DND-41 (cell line): ENCODE measurements at places on chromosomes 16 and 17.

DNA sequence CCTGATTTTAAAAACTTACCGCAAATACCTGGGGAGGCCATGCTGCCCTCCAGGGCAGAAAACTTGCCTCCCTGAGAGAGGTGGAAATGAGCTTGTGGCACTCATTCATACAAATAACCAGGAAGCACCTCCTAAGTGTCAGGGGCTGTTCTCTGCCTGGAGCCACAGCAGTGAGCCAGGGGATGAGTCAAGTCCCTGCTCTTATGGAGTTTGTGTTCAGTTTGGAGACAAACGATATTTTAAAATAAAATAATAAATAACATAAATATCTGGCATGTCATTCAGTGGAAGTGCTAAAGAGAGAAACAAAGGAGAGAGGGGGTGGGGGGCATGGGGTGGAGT, 313.8 kb downstream of the C16orf95 start:
- DNase-seq = no peak

GRCh38 chr17:16189791-16190348, 25.5 kb downstream of the NCOR1 start:
- no peak for DNase-seq

DNA sequence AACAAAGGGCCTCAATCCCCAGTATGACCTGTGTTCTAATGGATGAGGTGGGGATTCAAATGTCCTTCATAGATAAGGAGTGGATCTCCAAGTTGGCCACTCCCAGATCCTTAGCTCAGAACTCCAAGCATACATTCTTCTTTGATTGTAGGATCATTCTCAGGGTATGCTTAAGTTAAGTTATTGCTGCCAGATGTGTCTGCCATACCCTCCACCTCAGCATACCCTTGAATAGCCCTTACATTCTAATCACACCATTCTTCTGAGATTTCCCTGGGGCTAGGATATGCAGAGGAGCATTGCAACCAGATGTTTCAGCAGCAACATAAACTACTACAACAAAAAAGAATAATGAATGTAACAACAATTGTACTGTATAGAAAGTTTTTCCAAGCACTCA, 1.6 kb upstream of the KRTAP2-4 start:
- no peak for DNase-seq

DNA sequence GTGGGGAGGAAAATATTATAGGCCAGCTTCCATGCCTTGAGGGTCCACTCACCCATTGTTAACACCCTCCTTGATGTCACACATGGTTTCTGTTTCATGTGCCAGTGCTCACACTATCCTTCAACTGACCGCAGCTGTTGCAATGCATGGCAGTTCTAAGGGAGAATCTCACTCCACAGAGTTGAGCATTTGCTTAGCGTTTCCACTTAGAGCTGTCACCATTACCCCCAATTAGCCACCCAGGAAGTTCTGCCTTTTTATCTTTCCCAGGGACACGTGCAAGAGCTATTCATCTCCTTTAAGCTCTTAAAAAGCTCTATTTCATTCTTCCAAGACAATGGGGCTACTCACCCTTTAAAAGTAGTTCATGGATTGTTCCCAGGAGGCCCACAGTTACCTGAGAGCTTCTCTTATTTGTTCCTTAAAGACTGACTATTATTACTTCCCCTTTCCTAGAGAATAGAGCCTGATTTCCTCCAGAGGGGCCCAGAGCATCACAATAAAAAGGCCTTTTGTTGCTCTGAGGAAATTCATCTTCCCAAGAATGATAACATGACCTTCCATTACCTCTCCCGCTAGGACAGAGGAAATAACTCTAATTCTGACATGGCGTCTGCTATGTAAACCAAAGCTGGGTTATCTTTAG, 126.8 kb downstream of the CACNG3 start:
- DNase-seq = no peak

DNA sequence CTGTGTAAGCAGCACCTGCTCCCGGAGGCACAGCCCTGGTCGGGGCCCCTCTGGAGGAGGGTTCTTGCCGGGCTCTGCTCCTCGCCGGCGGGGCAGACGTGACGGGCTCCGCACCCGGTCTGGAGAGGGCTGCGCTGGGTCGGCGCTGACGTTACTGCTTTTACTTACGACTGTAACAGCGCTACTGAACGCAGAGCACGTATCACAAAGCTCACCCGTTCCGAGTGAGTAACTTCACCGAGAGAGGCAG, 1.3 kb upstream of the RAB40C start:
- DNase-seq = peak; percentile 62

DNA sequence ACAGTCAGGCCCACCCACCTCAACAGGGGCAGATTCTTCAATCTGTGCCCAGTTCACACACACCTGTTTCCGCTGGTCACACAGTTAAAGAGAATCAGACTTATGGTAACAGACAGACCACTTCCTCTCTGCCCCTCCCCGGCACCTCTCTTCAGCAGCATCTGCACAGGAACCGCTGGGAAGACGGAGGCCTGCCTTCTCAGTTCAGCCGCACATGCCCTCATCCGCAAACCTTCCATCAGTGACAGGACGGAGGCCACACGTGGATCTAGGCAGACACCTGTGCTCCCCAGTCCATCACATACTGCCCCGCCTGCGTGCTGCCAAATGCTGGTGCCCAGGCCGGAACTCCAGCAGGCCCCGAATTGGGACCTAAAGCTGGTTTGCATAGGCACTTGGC, 10.3 kb downstream of the PHB1 start:
- no peak for DNase-seq

DNA sequence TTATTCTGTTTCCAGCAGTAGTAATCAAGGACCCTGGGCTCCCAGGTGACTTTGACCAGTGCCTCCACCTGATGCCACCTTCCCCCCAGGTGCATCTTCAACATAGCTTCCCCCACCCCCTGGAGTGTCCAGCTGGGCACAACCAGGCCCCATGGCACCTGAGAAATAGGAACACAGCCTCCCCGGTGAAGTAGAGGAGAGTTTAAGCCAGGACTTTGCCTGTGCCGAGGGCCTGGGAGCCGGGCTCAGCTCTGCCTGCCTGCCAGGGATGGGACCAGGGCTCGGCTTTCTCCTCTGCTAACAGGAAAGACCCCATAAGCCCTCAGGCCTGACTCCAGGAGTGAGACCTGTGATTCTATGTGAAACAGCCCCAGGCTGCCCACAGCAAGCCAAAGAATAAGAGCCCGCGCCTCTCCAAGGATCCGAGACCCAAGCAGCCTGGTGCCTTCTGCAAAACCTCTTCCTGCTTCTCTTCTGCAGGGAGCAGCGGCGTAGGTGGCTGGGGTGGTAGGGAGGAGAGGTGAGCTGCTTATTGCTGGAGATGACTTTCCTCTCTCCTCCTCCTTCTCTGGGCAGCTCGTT, 16.4 kb upstream of the RBFOX3 start:
- no peak for DNase-seq

DNA sequence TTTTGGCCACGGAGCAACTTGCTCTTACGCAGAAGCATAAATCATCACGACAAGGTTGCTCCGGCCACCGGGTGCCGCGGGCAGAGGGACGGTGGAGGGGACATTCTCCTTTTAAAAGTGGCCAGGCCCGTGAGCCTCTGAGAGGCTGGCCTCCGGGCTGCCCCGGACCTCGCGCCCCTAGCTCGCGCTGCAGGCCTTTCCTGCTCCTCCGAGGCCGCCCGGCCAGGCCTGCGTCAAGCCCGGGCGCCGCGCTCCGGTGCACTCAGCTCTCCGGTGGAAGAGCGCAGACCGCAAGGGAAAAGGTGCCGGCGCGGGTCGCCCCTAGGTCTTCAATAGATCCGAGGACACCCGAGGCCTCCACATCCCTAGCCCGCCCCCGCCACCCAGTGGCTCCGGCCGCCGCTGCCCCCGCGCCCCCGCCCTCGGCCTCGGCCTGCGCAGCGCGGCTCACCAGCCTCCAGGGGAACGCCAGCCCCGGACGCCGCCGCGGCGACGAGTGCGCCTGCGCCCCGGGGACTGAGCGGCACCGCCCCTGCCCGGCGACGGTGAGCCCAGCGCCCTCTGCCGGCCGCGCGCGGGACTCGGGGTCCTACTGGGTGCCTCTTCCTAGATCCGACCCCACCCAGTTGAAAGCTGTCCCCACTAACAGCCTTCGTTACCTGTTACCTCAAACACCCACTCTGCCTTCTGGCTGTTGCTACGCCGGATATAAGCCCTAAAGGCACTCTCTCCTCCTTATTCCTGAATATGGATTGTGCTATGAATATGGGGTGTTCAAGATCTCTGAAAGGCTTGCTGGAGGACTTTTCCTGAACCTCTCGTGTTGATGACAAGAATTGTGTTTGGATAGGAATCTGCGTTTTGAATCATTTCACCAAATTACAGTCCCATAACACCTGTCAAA, at the start of gene LYRM9:
LYRM9 (minus strand) TSS at position 500 of the 904 bp plus-strand sequence. CDS start 10,671 bp downstream, outside the sequence.
- DNase-seq = peak; percentile 78

DNA sequence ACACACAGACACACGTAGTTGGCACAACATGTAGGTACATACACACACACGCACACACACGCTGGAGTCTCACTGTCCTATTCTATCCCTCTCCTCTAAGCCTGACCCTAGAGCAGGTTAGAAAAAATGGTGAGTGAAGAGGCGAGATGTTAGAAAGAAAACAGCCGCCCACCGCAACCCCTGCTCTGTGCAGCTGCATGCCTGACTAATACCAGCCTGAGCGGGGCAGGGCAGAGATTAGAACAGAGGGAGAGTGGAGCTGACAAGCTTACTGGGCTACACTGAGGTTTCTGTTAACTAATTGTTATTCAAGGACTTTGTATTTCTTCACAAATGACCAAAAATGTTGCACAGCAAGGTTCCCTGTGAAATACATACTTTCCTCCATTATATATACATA, 59.8 kb downstream of the AMFR start:
- no peak for DNase-seq

DNA sequence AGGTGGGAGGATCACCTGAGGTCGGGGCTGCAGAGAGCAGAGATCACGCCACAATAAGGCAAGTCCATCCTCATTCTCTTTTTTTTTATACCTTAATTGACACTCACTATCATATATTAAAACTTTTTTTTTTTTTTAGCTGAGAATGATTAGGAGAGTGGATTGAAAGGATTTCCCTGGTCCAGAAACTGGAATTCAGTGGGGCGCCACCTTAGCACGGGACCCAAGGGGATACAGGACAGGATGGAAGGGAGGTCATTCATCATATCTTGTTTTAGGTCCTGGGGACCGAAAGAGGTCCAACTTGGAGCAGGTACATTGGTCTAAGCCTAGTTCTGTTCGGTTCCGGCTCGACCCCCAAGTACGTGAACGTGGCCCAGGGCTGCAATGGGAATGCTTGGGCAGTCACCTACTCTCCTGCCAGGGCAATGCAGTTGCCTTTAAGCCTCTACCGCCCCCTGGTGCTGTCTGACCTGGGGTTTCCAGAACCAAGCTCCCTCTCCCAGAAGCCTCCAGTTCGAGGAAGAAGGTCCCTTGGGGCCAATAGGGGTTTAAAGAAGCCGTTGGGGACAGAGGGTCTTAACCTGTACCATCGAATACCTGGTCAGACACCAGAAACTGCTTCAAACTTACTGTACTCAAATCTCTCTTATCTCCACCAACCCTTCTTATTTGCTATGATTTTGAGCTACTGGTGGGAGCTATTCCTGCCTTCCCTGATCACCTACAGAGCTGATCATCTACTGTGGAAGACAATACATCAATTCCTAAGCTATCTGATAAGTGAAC, 19.9 kb upstream of the GPATCH8 start:
- DNase-seq = peak; percentile 36

DNA sequence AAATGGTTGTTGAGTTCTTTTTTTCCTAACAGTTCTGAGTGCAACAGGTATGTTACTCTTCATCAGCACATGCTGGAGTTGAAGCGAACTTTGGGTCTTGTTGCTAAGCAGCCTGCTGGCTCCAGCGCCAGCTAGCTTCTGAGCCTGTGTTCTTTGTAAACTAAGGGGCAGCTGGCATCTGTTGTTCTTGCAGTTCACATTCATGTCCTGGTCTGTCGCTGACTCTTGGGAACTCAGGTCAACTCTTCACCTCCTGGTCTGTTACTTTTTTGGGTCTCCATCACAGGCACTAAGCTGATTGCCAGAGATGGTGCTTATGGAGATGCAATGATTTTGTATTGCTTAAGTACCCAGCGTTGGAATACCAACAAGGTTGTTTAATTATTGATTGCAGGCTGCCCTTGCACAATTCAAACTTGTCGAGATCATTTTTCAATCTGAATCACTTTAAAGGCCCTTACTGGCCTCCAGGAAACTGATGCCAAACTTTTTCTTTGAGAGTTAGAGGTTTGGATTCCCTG, 40.9 kb downstream of the USP10 start:
- DNase-seq = no peak

GRCh38 chr16:50012182-50012581, 12.8 kb upstream of the CNEP1R1 start:
- no peak for DNase-seq

DNA sequence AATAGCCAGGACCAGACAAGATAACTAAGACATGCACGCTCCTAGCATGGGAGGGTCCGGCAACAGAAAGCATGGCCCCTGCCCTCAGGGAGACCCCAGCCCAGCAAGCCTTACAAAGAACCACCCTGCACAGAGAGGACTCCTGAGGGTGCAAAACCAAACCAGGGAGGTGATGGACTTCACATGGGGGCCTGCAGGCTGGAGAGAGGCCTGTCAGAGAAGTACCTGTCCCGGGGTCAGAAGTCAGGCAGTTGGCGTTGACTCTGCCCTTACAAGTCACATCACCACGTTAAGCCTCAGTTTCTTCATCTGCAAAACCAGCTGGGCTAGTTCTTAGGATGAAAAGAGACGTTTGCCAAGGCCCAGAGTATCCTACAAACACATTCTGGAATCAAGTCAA, 4.7 kb downstream of the OTOP2 start:
- no peak for DNase-seq

DNA sequence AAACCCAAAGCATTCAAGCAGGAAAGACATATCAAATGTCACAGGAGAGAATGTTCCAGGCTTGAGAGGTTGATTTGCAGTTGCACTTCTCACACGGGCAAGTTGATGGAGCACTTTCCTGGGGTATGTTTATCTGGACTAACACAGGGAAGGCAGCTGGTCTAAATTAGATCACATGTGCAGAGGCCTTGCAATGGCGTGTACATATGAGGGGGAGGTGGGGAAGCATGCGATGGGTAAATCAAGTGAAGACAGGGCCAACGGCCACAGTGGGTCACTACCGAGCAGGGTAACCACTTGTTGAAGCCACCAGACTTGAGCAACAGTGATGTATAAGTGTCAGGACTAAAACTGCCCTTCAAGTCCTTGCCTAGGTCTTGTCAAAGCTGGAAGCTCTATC, 156.6 kb upstream of the MAF start:
- DNase-seq = no peak

GRCh38 chr17:28500712-28501379, 5.3 kb upstream of the FOXN1 start:
- no peak for DNase-seq

DNA sequence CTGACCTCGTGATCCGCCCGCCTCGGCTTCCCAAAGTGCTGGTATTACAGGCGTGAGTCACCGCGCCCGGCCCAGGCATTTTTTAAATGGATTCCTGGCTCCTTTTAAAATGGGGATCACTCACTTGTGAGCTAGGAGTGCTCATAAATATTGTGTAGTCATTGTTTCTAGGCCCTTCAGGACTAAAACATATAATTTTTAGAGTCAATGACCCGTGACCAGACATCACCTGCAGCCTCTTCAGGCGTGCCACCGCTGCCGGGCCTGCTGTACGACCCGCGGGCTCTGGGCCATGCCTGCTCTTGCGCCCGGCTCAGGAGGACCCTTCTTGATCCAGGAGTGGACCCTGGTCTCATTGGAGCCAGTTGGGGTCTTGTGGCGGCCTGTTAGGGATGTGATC, 30.8 kb downstream of the EFCAB5 start:
- DNase-seq = no peak
